RWPE2 (cell line): ENCODE measurements at places on chromosomes 2 and 18.

DNA sequence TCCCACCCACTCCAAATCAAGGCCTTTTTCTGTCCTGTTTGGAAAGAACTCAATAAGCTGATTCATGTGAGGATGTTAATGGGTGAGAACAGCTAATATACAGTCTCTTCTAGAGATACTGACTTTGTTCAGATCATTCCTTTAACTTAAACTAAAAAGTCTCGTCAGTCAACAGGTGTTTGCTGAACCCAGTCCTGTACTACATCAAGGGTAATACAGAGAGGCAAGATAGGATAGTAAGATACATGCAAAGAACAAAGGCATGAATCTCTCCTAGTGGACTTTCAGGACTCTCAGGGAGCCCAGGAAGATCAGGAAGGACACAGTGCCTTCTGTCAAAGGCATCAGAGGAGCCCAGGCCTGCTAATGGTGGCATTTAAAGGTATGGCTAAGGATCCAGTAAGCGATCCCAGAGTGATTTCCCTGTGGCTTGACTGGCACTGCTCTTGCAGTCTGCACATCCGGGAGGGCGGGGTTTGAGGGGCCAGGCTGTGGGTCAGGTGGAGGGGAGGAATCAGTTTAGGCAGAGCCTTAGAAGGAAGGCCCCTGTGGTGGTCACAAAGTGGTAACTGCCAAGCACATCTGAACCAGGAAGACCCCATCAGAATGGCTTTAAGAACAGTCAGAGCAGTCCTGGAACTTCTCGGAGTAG lies 54.0 kb downstream of the EPAS1 start:
- no peak for DNase-seq

DNA sequence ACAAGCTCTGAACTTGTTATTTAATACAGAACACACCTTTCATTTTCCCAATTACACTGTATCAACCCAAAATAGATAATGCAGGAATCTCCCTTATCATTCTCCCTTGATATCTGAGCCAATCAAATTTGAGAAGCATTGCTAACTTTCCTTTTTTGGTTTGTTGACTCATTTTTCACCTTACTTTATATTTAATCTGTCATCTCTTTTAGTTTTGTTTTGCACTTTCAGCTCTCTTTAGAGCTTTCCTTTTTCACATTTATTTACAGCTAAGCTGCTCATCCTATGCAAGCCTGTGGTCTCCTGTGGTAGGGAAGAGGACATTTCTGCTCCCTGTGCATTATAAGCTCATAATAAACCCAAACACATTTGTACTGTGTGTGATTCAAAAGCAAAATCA lies 50.1 kb downstream of the ITGAV start:
- no peak for DNase-seq

DNA sequence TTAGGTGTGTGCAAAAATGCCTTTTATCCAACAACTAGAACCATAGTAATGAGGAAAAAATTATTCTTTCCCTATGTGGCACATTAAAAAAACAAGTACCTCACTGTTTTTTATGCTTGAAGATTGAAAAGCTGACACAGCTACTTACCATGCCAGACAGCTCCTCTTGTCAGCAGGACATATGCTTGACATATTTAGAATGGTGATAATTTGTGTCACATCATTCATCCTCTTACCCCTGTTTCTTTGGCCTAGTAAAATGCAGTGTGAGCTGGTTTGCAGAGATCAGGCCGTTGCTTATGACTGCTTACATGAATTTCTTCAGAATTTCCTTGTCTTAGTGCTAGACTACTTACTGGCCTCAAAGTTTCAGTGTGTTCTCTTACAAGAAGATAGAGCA lies 869.9 kb downstream of the LRP1B start:
- no peak for DNase-seq

DNA sequence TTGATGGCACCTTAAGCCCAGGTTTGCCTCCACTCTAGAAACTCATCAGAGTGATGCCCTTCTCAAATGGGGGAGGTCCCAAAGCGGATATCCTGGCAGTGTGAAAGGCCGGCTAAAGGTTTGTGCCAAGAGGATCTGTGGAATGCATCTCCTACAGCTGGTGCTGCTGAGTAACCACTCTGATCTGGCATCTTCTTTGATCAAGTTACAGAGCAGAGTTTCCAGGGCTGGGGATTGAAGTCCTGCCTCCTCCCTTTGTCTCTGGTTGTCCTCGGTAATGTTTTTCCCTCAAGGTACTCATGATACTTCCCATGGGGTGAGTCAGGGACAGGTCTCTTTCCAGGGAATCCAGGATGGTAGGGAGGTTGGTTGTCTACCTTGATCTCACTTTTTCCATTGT lies 24.6 kb downstream of the PRKRA start:
- DNase-seq, result no peak

DNA sequence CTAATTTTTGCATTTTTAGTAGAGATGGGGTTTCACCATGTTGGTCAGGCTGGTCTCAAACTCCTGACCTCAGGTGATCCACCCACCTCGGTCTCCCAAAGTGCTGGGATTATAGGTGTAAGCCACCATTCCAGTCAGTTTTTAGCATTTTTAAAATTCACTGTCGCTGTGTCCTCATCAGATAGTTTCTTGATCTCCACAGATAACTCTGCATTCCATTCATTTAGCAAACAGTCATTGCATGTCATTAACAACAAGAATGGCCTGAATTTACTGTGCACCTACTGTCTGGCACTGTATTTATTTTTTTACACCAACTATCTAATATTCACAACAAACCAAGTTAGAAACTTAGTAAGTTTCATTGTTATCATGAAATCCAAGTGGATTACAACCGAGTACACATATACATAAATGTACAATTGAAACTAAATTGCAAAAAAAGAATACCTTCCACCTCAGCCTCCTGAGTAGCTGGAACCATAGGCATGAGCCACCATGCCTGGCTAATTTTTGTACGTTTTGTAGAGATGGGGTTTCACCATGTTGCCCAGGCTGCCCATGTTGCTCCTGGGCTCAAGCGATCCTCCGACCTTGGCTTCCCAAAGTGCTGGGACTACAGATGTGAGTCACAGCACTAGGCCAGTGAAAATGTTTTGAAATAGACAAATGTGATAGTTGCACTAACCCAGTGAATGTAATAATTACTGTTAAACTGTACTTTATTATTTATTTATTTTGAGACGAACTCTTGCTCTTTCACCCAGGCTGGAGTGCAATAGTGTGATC lies 4.3 kb downstream of the MCEE start:
- DNase-seq, result no peak
